ENCODE measurements at places on chromosomes 2 and 18.
A peak's percentile ranks its signal among the peaks of the same experiment; 100 is the strongest.

- no peak for DNase-seq
Measured at GRCh38 chr2:239343946-239344856, 56.6 kb downstream of the HDAC4 start.

DNA sequence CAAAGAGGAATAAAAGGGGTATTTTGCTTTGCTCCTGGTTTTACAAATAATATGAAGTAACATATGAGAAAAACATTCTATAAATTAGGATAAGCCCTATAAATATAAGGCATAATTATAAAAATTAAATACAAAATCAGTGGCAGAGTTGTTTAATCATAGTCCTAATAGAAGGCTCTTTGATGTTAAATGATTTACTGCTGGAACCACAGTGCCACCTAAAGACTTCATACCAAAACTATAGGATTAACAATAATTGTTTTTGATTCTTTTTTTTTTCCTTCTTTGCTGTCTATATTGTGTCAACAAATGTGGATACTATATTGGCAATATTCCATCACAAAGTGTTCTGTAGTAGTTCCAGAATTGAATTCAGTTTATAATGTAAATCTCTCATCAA lies 837.7 kb upstream of the SLC39A10 start:
- no peak for DNase-seq

GRCh38 chr18:56538746-56539145 lies 99.6 kb downstream of the TXNL1 start:
- no peak for DNase-seq

DNA sequence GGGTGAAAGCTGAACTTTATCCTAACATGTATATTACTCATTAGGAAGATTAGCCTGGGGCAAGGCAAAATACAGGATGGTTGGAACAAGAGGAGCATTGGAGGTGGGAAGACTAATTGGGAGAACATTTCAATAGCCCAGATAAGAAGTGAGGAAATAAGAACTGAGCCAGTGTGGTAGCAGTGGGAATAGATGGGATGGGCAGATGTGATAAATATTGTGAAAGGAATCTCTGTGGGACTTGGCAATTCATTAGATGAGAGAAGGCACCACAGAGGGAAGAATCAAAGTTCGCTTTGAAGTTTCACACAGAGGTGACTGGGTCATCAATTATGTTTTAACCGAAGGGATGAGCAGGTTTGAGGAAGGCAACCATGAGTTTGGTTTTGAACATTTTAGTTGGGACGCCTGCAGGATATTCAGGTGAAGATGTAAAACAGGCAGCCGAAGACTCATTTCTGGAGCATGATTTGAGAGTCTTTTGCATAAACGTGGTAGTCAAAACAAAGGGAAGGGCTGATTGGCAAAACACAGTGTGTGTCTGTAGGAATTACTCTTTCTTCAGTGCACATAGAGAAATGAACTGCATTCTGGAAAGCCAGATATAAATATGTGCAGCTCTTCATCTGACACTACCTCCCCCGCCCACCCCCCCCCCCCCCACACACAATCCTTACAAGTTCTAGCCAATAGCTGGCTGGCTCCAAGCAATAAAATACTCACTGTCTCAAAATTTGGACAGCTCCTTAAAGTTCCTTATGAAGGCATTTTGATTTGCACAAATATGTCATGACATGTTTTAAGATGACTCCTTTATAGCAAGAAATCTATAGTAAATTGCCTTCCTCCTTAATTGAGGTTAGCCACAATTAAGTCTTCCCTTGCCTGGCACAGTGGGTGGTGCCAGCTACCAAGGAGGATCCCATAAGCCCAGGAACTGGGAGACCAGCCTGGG lies 1.9 kb upstream of the SLC1A4 start:
- no peak for DNase-seq

- DNase-seq, result no peak
Measured at GRCh38 chr2:164621764-164622105, 453 bp upstream of the GRB14 start.

GRCh38 chr18:24841536-24841935 lies 381.1 kb downstream of the HRH4 start:
- DNase-seq, result no peak

- no peak for DNase-seq
Measured at GRCh38 chr2:105239924-105240323, 1.6 kb upstream of the GPR45 start.

DNA sequence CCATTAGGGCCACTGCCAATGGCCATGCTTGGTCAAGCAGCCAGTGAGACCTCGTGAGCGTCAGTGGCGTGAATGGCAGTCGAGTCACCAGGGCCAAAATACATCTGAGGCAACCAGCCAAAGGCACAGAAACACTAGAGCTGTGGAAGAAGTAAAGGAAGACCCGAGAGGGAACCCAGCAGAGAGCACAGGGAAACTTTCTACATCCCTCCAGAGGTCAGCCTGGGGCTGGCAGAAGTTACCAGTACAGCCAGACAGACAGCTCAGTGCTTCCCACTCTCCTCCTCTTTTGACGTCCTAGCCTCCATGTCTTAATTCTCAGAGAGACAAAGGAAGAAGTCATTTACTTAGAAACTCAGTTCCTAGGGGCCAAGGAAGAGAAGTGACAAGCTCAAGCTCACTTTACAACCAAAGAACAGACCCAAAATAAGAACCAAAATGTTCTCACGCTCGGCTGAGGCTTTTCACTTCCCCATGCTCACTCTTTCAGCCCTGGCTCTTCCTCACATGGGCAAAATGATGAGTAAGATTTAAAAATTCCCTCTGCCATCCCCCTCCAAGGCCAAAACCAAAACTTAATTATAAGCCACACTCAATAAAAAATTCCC lies 8.7 kb downstream of the CYRIA start:
- no peak for DNase-seq

DNA sequence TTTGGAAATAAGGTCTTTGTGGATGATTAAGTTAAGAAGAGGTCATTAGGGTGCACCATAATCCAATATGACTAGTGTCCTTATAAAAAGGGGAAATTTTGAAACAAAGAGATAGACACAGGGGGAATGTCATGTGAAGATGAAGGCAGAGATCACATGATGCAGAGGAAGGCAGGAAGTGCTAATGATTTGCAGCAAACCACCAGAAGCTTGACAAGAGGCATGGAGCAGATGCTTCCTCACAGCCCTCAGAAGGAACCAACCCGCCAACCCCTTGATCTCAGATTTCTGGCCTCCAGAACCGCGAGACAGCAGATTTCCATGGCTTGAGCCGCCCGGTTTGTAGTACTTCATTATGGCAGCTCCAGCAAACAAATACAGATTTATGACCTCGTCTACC lies 17.4 kb upstream of the SMARCAL1 start:
- DNase-seq, result no peak

DNA sequence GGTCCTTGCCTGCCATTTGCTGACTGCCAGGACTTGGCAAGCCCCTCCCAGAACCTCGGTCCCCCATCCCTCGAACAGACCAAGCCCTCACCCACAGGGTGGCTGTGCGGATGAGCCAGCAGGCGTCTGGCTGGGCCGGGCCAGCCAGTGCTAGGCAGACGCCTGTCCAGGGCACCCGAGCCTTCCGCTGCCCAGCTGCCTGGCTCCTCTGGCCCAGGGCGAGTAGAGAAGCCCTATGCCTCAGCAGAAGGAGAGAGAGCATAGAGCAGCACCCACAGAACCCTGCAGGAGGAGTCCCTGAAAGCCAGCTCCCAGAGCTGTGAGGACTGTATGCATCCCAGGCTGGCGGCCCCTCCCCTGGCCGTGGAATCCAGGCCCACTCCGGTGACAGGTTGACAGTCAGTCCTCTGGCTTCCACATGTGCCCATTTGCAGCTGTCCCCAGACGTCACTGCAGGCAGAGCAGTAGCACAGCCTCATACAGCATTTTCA lies 62.1 kb upstream of the GLI2 start:
- no peak for DNase-seq

DNA sequence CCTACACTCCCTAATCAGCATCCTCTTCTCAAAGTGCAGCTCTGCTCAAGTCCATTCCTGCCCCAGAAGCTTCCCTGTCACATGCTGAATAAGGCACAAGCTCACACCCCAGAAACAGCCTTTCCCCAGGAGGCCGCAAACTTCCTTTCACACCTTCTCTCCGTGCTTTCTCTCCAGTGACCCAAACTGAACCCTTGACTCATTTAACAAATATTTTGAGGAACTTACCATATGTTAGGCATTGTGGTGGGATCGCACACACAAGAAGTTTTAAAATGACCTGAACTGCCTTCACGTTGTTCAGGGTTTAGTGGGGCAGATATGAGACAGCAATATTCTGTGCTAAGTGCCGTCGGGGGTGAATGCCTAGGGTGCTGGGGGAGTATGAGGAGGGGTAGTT lies 161.3 kb downstream of the INSIG2 start:
- DNase-seq, result no peak

- no peak for DNase-seq
Measured at GRCh38 chr2:60234274-60234986, 319.0 kb downstream of the BCL11A start.

GRCh38 chr2:55242617-55243016 lies 10.1 kb downstream of the RPS27A start:
- DNase-seq, result no peak

DNA sequence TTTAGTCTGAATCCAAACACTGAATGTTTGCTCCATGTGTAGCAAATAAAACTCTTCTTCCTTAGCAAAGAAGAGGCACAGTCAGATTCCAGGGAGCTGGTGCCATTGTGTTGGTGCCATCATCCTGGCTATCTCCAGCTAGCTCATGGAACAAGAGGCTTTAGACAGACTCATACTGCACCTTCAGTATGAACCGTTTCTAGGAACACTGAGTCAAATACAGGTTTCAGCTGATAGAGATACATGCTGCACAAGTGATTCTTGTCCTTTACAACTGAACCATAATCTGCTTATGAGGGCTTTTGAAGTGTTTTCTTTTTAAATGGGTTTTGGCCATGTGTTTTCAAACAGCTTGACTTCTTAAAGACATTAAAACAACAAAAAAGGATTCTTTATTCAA lies 57.9 kb downstream of the DYNC1I2 start:
- no peak for DNase-seq

DNA sequence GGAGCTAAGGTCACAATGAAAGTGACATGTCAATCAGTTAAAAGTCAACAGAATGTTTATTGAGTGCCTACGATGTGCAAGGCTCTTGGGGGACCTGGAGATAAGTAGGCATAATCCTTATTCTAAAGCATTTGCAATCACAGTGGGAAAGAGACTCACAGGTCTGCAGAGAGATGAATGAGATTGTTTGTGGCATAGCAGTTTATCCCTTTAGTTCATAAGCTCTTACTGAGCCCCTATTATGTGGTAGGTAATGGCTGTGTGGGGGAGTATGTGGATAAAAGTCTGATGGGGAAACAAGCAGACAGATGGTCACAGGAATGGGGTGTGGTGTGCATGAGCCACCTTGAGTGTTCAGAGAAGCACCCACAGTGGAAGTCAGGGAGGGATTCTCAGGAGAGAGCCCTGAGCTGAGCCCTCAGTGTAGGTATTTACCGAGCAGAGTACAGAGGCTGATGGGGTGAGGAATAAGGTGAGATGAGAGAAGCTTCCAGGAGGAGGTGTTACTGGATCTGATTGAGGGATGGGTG lies 48.1 kb downstream of the EMILIN2 start:
- DNase-seq, result no peak

GRCh38 chr2:50143822-50144575 lies 887.9 kb downstream of the NRXN1 start:
- peak; percentile 42 for DNase-seq
